ENCODE measurements at places on chromosomes 5 and 9.

GRCh38 chr9:121698627-121699570 lies 47.5 kb downstream of the DAB2IP start:
- peak; percentile 64 for DNase-seq

DNA sequence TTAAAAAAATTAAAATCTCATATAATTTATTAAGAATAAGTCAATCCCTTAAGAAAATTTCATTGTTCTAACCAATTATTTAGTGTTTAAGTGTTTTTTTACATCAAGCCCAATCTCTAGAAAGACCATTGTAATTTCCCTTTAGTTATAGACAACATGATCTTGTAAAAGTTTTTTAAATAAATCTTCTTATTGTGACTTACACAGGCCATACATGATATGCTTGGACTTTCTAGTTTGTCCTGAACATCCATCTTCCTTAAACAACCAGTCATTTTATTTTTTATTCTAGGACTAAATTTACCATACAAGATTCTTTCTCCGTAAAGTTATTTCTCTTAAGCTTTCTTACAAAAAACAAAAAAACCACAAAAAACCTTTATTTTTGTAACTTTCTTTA lies 126.5 kb upstream of the MAST4 start:
- no peak for DNase-seq

GRCh38 chr9:113493203-113493520 lies 29.6 kb downstream of the RGS3 start:
- no peak for DNase-seq

- DNase-seq, result no peak
These were observed 9.4 kb downstream of the CCDC127 start for GRCh38 chr5:208449-209114.

DNA sequence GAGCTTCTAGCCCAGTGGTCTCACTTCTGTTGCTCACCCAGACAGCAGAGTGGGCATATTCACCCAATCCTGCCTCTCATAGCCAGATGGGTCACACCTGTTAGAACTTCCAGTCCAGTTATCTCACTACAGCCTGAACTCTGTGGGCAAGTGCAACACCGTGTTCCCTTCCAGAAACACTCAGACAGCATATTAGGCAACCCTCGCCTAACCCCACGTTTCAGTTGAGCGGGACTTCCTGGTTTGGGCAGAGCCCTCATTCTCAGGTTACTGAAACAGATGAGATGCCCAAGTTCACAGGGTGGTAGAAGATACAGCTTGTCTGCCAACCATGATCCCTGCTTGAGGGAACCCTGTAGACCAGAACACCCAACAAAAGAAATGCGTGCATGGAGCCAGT lies 538.2 kb downstream of the CYLC2 start:
- DNase-seq, result no peak

DNA sequence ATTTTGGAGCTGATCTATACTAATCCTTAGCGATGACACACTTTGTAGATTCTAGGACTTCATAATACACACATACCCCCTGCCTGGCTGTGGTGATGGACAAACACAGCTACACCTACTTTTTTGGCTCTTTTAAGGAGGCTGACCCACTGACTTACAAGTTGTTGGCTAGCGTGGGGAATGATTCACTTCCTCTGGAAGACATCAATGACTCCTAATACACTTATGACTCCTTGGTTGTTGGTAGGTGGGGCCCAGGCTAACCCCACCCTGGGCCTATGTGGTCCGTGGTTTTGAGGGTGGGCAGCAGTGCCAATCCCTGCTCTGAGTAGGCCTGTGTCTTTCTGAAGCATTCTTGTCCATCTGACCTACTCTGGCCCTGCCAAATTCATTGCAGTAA lies 144.4 kb downstream of the SLC12A2 start:
- DNase-seq, result peak; percentile 19

GRCh38 chr5:102048940-102049339 lies 247.1 kb downstream of the SLCO4C1 start:
- DNase-seq, result no peak

GRCh38 chr5:83204651-83205050 lies 127.3 kb downstream of the XRCC4 start:
- no peak for DNase-seq

GRCh38 chr5:54093081-54093492 lies 217.3 kb downstream of the ARL15 start:
- no peak for DNase-seq

DNA sequence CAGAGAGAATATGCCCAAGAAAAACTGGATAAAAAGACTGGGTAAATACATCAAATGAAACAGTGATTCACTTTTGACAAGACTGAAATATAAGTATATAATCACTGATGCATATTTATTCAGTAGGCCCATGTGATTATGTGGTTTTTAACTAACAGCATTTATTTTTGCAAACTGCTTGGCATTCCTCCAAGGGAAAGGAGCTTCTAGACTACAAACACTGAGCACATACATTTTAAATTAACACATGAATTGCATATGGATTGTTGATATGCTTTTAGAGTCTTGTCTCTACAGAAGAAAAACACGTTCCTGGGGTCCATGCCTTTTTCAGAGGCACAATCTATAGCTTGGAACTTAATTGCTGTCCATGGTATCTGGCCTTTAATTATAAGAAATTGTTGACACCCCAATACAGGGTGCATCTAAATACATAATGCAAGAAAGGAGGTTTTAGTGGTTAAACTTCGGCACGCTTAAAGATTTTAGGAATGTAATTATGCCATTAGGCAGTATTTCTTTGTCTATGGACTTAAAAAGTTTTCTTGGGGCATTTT lies 6.9 kb upstream of the MEIKIN start:
- DNase-seq, result no peak

Measured in dermis microvascular lymphatic vessel endothelial cell (primary cell).